Fibroblast of upper back skin (primary cell): ENCODE measurements at places on chromosomes 12 and 14.

DNA sequence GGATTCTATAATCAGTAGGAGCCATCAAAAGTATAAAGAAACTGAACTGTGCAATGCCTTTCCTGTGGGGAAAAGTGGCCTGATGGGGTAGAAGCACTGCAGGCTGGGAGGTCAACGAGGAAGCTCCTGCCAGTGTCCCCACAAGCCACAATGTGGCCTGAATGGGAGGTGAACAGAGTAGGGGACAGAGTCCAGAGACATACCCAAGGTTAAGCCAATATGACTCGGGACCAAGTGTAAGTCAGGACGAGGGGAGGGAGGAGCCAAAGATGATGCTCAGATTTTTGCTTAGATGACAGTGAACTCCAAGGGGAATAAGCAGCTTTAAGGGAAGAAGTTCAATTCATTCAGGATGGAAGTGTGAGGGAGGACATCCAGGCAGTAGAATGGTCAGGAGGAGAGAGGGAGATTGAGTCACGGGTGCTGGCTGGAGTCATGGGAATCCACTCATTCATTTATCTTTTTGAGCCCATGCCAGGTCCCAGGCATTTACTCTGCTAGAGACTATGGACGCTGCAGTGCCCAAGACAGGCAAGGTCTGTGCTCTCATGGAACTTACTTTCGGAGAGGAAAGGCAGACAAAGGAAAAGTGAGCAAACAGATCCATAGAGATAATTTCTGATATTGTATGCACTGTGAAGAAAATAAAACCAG, 29.1 kb downstream of the DPF3 start:
- DNase-seq, result no peak

DNA sequence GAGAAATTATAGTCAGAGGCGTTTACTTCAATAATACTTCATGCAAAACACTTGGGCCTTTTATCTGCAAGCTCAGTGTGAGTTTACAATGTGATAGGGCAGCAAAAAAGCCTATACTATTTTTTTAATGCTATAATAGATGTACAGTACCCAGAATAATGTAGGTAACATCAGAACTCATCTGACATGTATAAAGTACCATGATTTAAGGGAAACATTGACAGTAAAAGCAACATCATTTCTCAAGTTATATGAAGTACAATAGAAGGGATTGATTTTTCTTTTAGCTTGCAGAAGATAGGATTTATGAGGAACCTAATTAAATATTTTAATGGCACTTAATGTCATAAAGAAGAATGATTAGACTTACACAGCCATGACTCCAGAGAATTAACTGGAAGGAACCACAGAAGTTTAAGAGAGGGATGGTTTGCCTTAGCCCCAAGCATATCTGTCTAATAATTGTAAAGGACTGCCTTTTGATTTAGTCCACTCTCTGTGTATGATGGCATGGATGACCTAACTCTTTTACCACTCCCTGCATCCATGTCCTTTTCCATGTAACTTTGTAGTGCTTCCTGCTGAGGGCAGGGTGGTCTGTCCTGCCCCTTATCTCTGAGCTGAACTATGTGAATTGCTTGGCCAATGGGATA, 55.9 kb upstream of the MIS18BP1 start:
- DNase-seq, result no peak

DNA sequence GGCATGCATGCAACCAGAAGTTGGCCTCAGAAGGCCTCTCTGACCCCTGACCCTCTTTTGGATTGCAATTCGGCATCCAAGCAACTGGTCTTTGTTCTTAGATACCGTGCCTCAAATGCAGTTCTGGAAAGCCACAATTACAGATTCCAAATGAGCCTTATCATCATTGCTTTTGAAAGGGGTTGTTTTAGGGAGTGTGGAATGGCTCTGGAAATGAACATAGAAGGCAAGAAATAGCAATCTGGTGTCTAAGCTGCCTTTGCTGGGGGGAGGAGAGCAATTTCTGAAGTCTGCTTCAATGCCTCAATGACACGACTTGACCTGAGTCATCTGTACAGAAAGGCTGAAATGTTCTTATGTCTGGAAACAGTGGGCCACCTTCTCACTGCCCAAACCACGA, 250.1 kb downstream of the NUAK1 start:
- DNase-seq, result peak; percentile 88

- DNase-seq, result no peak
Observed at GRCh38 chr12:119713551-119714031, 45.7 kb downstream of the PRKAB1 start.
